HEK293T (cell line): ENCODE measurements at places on chromosomes 7 and 10.

GRCh38 chr10:124565565-124566221 is 104.1 kb downstream of the LHPP start:
- DNase-seq = peak; percentile 78

DNA sequence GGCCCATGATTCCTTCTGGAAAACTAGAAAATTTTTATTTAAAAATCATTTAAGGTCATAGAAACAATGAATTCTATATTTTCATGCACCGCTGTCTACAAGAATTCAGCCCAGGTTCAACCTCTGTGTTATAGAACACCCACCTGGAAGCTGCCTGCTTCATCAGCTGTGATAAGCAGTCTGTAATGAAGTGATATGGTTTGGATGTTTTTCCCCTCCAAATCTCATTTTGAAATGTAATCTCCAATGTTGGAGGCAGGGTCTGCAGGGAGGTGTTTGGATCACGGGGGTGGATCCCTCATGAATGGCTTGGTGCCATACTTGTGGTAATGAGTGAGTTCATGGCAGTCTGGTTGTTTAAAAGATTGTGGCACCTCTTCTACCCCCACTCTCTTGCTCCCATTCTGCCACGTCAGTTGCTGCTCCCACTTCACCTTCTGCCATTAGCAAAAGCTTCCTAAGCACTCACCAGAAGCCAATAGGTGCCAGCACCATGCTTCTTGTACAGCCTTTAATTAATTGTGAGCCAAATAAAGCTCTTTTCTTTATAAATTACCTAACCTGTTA is 55.6 kb downstream of the MRPL32 start:
- no peak for DNase-seq

GRCh38 chr7:14209896-14210484 is 220.5 kb upstream of the ETV1 start:
- no peak for DNase-seq

GRCh38 chr10:59865101-59865500 is 41.3 kb downstream of the CCDC6 start:
- DNase-seq = no peak

GRCh38 chr7:156611014-156612010 is 29.3 kb upstream of the RNF32 start:
- DNase-seq = no peak

GRCh38 chr7:15905251-15906040 is 219.0 kb upstream of the MEOX2 start:
- peak; percentile 16 for DNase-seq

DNA sequence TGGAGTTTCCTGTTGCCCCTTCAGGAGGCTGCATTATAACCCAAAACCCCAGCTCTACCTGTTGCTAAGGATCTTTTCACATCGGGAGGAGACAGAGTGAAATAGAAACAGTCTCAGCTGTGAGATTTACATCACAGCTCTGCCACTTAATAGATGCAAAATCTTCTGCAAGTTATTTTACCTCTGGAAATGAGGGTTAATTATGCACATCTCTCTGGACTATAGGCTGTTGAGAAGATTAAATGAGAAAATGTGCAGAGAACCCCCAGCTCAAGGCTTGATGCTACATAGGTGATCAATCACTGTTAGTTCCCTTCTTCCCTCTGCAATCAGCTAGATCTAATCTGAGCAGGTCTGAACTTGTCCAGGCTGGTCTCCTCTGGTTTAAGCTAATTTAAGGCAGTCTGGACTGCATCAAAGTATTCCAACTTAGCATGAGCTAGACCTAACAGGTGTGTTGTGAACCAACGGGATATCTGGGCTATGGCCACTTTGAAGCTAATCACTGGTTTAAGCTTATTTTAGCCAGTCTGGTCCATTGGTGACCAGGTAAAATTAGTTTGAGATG is 8.9 kb upstream of the LRRC18 start:
- no peak for DNase-seq

- DNase-seq = no peak
Observed at GRCh38 chr10:2462581-2462980, 604.8 kb upstream of the PFKP start.

DNA sequence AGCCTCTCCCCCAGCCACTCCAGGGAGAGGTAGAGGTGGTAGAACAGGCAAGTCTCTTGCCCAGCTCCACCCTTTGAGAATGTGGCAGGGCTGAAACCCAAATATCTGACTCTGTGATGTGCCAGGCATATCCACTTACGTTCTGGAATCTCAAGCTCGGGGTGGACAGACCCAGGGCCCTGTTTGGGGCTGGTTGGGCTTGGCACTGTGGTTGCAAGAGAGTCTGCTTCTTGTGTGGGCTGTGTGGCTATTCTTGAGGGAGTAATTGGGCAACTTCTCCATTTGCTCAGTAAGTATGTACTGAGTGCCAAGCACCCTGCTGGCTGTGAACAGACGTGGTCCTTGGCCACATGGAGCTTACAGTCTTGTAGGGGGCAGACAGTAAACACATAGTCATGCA is 4.7 kb downstream of the UBTD1 start:
- DNase-seq = no peak

DNA sequence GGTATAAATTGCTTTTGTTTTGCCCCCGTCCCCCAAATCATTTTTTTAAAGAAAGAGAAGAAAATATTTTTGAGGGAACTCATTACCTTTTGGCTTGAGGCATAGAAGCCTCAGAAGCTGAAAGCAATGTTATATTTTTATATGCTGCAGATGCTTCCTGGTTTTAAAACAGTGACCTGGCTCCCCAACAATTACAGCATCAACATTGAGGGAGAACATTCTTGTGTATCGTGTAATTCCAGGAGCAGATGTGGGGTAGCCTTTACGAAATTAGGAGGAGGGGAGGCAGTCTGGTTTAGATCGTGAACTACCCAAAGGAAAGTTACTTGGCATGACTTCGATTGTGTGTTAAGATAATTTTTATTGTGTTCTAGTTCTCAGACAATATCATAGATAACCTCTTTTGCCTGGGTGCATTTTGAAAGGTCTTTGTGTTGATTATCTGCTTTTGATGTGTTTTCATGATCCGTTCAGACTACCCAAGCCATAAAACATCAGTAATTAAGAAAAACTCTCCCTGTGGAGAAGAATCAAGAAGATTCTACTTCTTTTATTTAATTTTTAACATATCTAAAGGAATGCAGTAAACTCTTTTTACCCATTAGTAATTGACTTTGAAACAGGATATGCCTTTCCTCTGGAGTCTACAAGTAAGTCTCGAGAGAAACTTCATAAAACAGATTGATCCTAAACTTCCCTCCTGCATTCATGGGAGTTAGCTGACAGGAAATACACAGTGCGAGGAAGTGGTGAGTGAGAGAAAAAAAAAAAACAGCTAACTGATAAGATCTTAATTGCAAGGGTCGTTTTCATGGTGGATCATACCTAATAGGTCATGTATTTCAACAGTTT is 141.4 kb downstream of the KIAA1217 start:
- no peak for DNase-seq

GRCh38 chr7:82723411-82723810 is 279.8 kb upstream of the CACNA2D1 start:
- DNase-seq = no peak

DNA sequence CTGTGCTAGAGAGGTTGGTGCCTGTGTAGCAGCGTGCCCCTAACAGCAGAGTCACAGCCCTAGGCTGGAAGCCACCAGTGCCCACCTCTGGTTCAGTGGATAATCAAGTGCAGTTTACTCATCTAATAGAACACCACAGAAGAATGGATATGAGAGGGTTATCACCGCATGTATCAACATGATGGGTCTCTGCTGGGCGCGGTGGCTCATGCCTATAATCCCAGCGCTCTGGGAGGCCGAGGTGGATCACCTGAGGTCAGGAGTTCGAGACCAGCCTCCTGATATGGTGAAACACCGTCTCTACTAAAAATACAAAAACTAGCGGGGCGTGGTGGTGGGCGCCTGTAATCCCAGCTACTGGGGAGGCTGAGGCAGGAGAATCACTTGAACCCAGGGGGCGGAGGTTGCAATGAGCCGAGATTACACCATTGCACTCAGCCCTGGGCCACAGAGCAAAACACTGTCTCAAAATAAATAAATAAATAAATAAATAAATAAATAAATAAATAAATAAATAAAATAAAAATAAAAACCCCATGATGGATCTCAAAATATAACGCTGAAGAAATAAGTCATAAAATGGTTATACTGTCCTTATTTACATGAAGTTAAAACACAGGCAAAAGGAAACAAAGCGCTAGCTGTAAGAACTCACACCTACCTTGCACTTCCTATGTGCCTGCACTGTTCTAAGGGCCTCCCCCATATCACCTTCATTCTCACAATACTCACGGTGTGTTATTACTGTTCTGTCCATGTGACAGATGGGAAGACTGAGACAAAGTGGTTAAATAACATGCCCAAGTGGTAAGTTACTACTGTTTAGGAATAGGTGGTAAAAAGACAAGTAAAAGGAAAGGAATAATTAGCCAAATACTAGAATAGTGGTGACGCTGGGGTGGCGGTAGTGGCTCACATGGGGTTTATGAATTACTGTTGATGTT is 70.9 kb downstream of the AMZ1 start:
- DNase-seq = no peak

DNA sequence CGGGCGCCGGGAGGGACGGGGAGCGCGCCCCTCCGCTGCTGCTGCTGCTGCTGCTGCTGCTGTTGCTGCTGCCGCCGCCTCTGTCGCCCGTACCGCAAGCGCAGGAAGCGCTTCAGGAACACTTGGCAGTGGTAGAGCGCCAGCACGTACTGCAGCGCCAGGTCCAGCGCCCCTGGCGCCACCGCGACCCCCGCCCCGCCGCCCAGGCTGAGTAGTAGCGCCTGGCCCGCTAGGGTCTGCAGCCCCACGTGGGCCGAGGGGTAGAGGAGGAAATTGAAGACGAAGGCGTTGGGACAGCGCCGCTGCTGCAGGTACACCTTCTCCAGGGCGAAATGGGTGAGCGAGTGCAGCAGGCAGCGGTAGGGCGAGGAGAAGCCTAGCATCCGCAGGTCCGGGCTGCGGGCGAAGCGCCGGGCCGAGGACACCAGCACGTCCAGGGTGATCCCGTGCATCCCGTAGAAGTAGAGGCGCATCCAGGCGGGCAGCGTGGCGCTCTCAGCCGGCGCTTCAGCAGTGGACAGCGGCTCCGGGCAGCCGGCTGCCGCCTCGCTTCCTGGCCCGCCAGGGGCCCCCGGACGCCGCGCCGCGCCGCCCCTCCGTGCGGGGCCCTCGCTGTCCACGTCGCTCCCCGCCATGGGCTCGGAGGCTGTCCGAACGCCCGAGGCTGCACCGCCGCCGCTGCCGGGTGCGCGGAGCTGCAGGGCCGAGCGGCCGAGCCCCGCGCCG is at the start of gene TMEM229A:
TMEM229A (minus strand) TSS at position 699 of the 726 bp plus-strand sequence; CDS start at position 635, 64 bp downstream.
- DNase-seq = peak; percentile 55

DNA sequence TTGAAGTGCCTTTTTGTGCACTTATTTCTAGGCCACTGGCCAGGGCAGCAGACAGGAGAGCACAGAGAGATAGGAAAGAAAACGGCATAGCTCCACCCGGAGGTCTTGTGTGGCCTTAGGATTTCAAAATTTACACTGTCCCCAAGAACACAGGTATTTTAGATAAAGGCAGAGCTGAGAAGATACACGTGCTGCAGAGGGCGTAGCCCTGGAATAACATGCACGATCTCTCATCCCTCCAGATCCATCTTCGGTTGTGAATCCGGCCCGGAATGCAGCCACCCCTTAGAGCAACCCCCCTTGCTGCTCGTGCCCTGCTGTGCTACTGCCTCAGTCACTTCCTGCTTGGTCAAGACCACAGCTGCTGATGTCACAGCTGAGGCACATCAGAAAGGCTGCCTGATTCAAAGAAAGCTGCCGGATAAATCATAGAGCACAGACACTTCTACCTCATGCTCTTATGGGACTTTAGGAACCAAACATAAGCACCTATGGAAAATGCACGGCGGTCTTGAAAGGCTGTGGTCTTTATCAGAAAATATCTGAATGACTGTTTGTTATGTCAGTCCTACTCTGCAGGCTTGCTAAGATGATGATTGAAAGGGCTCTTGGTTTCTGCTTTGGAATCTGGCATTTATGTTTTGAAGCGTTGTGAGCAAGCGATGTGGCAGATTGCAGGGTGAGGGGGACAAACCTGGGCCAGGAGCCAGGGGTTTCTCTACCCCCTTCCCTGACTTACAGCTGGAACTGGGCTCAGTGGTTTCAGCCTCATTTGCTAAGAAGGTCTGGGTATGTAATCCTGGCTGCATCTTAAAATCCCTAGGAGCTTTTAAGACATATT is 152.0 kb downstream of the SVIL start:
- DNase-seq = no peak

GRCh38 chr10:48309711-48310226 is 3.3 kb downstream of the MAPK8 start:
- no peak for DNase-seq

DNA sequence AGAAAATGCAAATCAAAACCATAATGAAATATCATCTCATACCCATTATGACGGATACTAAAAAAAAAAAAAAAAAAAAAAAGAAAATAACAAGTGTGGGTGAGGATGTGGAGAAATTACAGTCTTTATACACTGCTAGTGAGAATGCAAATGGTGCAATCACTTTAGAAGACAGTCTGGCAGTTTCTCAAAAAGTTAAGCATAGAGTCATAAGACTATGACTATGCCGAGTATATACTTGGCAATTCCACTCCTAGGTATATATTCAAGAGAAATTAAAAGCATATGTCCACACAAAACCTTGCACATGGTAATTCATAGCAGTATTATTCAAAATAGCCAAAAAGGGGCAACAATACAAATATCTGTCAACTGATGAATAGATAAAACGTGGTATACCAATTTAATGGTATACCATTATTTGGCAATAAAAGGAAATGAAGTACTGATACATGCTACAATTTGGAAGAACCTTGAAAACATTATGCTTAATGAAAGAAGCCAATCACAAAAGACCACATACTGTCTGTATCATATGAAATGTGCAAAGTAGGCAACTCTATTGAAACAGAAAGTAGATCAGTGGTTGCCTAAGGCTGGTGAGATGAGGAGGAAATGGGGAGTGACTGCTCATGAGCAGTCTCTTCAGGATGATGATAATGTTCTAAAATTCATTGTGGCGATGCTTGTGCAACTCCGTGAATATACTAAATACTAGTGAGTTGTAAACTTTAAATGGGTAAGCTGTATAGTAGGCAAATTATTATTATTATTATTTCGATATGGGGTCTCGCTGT is 90.1 kb upstream of the NANOS1 start:
- DNase-seq = no peak

DNA sequence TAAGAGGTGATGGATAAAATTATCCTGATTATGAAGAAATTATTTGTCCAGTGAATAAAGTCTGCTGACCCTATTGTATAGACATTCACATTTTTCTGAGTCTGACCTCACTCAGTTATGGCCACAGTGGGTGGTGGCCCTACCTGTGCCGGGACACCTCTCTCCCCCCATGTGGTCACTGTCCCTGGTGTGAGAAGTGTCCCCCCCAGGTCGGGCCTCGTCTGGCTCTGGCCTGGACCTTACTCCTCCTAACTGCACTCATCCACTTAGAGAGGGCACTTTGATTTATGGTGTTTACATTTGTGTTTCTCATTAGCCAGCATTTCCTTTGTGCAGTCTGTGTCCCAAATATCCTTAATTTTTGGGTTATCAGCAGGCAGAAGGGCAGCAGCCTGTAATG is 59.6 kb upstream of the ZNF32 start:
- no peak for DNase-seq

- DNase-seq = no peak
Observed at GRCh38 chr10:108688314-108688713, 1235.0 kb downstream of the XPNPEP1 start.
